ENCODE measurements at places on chromosomes 16 and 17.

- DNase-seq: no peak
Observed at GRCh38 chr16:11655655-11656054, 12.6 kb upstream of the SNN start.

- DNase-seq: no peak
Observed at GRCh38 chr17:82698974-82699442, 510 bp upstream of the RAB40B start.

DNA sequence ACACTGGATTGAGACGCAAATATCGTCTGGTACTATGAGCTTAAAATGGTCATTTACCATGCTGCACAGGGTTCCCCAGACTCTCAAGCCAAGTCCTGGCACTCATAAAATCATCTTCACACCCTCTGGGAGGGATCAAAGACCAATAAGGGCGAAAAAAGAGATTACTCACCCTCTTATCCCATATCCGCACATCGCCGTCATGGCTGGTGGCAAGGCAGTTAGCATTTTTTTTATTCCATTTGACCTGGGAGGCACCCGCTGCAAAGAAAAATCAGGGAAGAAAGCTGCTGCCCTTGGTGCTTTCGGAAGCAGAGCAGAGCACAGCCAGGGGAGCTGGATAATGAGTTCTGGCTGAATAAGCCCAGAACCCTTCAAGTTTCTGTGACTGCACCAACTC lies 42.4 kb downstream of the WDR59 start:
- no peak for DNase-seq

- no peak for DNase-seq
Observed at GRCh38 chr17:58741121-58741625, 14.5 kb upstream of the PPM1E start.
